ENCODE measurements at places on chromosomes 7 and 10.

GRCh38 chr10:60942134-60942787 lies 1.7 kb downstream of the RHOBTB1 start:
- no peak for DNase-seq

- DNase-seq, result no peak
Observed at GRCh38 chr10:75505293-75505692, 73.9 kb downstream of the LRMDA start.

DNA sequence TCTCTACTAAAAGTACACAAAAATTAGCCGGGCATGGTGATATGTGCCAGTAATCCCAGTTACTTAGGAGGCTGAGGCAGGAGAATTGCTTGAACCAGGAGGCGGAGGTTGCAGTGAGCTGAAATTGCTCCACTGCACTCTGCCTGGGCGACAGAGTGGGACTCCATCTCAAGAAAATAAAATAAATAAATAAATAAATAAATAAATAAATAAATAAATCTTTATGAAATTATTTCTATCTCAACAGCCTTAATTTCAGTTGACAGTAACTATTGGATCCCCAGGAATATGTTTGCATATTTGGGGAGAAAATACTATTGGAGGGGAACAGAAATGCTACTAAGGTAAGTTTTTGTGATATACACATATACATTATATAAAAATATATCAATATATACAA lies 20.0 kb downstream of the TMEM229A start:
- no peak for DNase-seq

DNA sequence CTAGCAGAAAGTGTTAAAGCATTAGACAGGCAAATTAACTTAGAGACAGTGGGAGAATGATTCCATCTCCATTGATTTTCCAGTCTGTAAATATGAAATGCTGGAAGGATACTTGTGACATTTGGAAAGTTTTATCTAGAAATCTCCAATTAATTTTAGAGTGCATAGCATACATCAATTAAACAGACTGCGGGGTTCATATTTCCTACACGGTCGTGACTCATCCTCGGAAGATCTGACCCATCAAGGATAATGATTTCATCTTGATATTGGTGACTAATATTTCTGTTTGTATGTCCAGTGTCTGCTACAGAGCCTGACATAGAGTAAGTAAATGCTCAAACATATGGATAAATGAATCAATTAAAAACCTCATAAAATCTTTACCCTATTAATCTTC lies 474.9 kb downstream of the KCNMA1 start:
- no peak for DNase-seq

- no peak for DNase-seq
Observed at GRCh38 chr7:43328785-43329380, 216.4 kb downstream of the HECW1 start.

GRCh38 chr10:79446758-79447084 lies 1.3 kb upstream of the ZCCHC24 start:
- DNase-seq, result no peak

- no peak for DNase-seq
Observed at GRCh38 chr10:101123085-101123814, 7.8 kb upstream of the TLX1 start.

GRCh38 chr7:30348083-30348560 lies 63.7 kb downstream of the ZNRF2 start:
- peak; percentile 70 for DNase-seq

GRCh38 chr10:119652361-119652730 lies 1.2 kb downstream of the BAG3 start:
- DNase-seq, result peak; percentile 47

DNA sequence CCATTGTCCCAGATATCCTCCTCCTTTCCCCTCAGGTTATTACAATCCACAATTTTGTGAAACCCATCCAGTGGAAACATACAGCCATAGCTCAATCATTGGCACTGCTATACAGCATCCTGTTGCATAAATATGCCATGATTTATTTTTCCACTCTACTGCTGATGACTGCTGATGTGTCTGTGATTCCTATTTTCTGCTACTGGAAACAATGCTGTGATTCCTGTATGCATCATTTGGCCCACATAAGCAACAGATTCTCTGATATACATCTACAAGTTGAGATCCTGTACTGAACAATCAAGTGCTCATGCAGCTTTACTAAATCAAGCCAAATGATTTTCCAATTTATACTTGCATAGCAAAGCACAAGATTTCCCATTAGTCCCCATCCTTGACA lies 39.6 kb downstream of the CUL2 start:
- no peak for DNase-seq

DNA sequence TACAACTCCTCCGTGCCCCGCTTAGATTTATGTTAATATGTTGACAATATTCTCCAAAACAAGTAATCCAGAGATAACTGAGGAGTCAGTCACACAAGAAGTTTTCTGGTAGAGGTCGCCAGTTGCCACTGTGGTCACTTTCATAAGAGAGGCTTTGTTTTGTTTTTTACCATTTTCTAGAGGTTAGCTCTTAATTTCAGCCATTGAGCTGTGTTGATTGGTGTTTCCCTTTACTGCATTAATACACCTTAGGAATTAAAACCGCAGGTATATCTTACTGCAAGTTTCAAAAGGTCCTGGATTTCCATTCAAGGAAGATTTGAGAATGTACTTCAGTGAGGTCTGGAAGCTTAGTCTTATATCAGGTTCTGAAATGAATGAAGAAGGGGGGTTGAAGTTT lies 3.5 kb downstream of the BMI1 start:
- no peak for DNase-seq

DNA sequence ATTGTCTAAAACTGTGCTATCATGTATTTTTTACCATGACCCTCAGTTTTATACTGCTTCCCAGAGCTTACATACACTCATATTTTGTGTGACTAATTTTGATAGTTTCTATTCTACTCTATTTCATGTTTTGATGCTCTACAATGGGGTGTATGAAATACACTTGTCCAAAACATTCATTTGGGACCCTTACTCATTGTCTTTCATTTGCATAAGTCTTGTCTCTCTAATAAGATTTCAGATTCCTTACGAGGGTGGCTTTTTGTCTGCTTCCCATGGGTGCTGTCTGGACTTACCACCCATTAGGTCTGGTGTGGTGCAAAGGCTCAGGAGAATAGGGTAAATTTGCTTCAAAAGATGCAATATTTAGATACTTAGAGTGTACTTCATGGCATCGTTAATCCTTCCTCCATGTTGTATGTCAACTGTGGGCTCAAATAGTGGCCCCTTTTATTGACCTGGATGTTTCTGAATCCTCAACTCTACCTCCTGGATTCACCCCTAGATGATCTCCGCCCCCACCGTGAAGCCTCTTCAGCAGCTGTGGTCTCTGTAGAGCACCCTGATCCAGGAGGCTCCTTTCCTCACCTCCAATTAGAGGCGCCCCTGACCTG lies 3.6 kb upstream of the GIMAP5 start:
- DNase-seq, result peak; percentile 19

DNA sequence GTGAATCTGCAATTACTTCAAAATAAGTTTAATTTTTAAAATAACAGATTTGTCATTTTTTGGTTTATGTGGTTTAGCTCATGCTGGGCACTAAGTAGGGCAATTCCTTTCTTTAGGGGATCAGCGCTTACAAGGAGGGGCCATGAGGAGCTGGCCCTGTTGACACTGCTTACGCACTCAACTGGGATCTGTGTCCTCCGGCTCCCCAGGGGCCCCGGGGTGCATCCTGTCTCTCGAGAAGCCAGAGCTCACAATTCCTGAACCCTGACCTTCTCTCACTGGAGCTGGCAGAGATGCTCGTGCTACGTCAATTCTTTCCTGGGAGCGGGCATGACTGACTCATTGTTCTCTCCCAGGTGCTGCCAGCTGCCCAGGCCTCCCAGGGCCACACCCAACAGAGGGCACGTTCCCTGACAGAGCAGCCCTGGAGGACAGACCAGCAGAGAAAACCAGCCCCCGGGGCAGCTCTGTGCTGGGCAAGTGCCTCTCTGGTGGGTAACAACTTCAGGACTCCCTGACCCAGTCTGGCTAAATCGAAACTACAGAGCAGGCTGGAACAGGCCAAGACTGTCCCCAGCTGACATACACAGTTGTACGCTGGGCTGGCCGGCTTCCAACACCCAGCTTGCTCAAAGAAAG lies 36.8 kb downstream of the CTBP2 start:
- no peak for DNase-seq

DNA sequence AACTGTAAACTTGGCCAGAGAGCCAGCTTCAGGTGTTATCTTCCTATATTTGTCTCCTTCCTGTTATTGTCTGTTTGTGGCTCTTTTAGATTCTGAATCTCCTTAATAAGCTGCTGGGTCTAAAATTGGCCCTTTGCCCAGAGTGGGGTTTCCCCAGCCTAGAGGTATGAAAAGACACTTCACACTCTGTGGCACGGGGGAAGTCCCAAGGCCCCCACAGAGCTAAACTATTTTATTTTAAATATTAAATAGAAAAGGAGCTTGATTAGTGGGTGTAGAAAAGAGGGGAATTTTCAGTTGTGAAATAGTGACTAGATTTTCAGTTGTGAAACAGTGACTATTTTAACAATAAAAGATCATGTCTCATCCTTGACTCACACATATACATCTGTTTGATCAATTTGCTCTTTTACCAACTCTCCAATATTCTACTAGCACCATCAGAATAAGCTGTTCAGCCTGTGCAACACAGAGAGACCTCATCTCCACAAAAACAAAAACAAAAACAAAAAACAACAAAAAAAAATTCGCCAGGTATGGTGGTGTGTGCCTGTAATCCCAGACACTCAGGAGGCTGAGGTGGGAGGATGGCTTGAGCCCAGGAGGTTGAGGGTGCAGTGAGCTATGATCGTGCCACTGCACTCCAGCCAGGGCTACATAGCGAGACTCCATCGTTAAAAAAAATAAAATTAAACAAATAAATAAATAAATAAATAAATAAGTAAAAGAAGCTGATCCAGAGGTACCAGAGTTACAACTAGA lies 24.9 kb upstream of the ADO start:
- peak; percentile 71 for DNase-seq

DNA sequence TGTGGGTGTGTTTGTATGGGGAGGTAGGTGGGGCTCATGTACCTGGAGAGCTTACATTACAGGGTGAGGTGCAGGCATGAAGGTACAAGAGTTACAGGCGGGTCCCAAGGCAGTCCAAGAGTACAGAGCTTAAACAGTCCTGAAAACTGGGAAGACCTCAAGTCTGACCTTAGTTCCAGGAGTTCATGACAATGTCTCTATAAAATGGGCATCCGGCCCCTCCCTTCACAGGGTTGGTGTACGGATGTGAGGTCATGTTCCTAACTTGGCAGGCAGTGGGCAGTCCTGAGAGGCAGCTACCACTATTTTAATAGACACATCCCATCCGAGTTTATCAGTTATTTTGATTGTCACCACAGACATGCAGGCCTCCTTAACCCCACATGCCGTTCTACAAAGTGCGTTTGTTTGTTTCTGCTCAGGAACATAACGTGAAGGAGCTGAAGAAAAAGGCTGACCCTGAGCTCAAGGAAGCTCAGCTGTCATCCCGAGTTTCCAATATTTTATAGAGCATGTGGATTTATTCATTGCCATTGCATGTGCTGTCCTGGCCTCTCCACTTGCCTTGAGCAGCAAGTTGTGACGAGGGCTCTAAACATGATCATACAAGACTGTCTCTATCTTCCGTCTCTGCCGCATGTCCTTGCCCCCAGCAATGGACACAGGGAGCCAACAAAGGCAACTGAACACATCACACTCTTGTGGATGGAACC lies 647.5 kb upstream of the IGFBP3 start:
- no peak for DNase-seq

- no peak for DNase-seq
Observed at GRCh38 chr7:47844311-47844710, 104.0 kb downstream of the PKD1L1 start.

DNA sequence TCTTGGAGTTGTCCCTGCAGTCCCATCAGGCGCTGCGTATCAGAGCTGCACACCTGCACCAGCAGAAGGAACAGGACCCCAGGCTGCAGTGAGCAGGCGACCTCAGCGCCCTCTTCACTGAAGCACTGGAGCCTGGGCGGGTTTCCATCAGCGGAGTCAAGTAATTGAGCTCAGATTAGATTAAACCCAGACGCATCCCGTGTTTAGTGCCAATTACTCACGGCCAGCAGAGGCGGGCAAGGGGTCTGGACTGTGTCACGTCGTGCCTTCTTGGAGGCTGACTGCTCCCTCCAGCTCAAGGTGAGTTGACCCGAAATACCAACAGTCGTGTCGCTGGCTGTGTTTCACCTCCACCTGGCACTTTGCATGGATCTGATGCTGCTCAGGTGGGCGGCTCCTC lies 123.6 kb downstream of the CXCL12 start:
- no peak for DNase-seq

- DNase-seq, result no peak
Observed at GRCh38 chr10:33071857-33072256, 113.8 kb upstream of the ITGB1 start.

- DNase-seq, result peak; percentile 33
Observed at GRCh38 chr7:121547544-121548092, 151.5 kb upstream of the FAM3C start.

DNA sequence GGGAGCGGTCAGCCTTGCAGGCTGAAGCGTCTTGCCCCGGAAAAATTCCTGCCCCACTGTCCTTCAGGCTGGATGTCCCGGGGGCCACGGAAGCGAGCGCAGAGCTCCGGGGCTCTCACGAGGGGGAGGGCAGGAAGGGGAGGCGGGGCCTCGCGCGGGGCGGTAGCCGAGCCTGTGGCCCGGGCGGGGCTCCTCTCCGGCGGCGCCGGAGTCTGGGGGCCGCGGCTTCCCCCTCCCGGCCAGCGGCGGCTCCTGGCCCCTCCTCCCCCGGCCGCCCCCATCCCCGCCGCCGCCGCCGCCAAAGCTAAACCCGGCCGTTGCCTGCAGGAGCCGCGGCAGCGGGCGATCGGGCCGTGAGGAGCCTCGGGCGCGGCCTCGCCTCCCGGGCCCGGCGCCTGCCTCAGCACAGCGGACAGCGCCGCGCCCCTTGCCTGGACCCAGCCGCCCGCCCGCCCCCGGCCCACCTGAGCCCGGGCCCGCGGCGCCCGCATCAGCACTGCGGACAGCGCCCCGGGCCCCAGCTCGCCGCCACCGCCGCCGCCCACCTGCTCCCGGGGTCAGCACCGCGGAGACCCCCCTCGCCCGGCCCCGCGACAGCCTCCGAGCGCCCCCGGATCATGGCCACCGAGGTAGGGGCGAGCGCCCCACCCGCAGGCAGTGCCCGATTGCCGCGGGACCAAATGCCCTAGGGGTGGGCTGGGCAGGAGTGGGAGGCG lies at the start of gene GOLGA7B:
TSS of gene GOLGA7B (plus strand) at position 157 of the 716 bp plus-strand sequence. CDS start at position 618, 461 bp downstream.
- DNase-seq, result peak; percentile 80

DNA sequence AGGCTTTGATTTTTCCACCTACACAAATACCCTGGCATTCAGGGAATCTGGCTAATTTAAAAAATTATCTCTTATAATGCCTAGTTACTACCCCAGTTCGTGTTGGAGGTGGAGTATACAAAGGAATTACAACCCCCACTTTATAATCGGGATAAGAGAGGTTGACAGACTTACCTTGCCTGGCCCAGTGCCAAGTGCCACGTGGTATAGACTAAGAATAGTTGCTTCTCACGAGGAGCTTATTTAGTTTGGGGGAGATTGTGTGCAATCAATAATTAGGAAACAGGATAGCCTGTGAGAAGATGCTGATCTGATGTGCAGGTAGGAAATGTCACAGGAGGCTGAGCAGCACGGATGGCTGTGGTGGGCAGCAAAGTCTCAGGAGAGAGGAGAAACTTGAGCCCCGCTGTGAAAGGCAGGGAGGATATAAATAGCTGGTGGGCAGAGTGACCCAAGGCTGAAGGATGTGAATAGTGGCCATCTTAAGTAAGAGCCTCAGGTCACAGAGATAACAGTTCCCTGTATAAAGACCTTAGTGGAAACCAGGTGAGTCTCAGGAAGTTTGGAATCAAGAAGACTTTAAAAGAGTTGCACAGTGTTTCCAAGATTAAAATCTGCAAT lies 11.3 kb upstream of the ATXN7L1 start:
- DNase-seq, result no peak
